ENCODE measurements at places on chromosomes 3 and 15.

DNA sequence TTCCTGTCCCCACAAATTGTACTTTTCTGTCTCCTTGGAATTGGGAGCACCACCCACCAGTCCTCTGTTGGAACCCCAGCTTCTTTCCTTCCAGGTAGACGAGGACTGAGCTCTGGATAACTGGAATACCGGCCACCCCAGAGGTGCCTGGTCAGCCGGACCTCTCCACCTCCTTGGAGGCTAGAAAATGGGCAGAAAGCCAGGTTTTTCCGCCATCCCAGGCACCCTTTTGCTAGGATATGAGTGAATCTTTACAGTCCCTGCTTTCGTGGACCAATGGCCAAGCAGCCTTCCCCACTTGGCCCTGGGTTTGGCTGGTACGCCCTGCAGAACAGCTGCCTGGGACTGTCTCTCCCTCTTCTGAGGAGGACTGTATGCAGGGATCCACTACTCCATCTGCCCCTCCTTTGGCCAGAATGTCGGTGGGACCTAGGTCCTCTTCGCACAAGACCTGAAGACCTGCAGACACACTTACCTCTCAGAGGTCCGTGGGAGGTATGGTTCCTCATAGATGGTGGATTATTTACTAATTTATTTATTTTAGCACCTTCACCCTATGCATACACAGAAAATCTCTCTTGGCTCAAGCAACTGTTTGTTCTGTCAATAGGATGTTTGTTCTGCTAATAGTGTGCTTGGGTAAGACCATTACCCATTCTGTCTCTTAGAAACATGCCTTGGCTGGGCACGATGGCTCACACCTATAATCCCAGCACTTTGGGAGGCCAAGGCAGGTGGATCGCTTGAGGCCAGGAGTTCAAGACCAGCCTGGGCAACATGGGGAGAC lies 8.6 kb upstream of the CHAC1 start:
- no peak for DNase-seq

DNA sequence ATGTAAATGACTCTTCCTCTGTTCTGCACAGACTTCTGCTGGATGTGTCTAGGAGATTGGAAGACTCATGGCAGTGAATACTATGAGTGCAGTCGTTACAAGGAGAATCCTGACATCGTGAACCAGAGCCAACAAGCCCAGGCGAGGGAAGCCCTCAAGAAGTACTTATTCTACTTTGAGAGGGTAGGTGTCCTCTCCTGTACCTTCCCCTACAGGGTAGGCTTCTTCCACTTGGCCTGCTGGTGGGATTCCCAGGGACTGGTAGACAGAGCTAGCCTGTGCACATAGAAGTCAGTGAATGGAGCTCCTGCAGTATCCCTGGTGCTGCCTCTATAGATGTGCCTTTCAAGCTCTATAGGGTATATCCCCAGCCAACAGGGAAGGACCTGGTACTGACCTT lies 10.6 kb upstream of the P4HTM start:
- no peak for DNase-seq

DNA sequence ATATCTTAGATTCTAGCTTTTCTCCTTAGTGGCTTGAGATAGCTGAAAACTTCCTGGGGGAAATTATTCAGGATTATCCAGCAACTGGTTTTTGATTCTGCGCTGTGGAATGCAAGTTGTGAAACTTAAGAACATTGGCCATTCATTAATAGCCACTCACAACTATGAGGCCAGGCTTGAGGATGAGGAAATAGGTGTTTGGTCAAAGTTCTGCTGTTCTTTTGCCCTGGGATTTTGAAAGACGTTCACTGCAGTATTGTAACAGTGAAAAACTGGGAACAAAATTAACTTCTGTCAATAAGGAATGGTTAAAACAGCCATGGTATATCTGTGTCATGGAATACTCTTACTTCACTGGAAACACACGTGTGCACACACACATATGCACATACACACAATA lies 44.1 kb downstream of the CTXND1 start:
- DNase-seq: no peak

- DNase-seq: no peak
Measured at GRCh38 chr3:171088964-171089754, 62.6 kb upstream of the SLC2A2 start.

DNA sequence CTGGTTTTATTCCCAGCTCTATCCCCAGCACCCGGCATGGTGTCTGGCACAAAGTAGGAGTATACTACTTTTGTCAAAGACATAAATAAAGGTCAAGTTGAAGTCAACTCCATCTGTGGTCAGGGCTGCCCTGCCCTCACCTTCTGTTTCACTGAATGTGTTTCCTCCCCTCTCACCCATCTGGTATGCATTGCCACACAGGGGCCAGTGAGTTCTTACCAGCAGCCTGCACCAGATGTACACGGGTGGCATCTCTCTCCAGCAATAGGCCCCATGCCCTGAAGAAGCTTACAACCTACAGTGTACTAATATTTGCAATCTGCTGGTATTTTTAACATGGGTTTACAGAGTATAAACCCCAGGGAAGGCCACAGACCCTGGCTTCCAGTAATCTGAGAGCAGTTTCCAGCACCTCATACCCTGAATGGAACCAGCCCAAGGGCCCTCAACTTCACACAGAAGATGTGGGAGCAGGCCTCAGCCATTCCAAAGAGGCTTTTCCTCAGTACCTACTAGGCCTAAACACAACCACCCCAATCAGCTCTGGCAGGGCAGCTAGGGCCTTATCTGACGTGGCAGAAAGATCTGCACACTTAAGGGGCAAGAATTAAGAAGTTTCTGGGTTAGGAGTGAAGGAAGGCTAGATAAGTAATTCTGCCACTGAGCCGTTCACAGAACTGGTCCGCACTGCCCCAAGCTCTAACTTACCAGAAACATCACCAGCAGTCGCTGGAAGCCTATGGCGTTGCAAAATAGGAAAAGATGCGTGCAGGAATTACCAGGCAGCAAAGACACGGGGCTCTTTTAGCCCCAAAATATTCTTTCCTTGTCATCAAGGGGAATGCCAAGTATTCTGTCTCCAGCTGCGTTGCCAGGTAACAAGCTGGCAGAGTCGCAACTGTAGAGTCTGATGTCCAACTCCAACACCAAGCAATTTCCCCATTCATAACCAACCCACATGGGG lies 2.1 kb downstream of the IDH2 start:
- DNase-seq: no peak
